ENCODE measurements at places on chromosomes 11 and 22.

GRCh38 chr22:44091021-44091721, 67.1 kb downstream of the PARVB start:
- no peak for DNase-seq

DNA sequence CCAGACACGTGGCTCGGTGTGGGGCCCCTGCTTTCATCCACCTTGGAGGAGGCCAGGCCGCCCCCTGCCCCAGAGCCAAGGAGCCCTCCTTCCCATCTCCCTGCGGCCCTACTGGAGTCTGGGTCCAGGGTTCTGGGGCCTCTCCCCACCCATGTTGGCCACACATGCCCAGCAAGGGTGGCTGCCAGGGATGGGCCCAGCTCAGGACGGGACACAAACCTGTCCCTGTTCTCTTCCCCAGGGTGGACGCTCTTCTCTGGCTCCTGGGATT, 4.6 kb downstream of the PANX2 start:
- DNase-seq = no peak

- DNase-seq = no peak
Observed at GRCh38 chr11:94557421-94557820, 9.7 kb upstream of the PIWIL4 start.

GRCh38 chr11:43746670-43747069, 66.1 kb downstream of the HSD17B12 start:
- DNase-seq = no peak

- no peak for DNase-seq
Observed at GRCh38 chr11:45301537-45302246, 15.6 kb upstream of the SYT13 start.

- no peak for DNase-seq
Observed at GRCh38 chr11:11724994-11725393, 103.2 kb upstream of the GALNT18 start.

DNA sequence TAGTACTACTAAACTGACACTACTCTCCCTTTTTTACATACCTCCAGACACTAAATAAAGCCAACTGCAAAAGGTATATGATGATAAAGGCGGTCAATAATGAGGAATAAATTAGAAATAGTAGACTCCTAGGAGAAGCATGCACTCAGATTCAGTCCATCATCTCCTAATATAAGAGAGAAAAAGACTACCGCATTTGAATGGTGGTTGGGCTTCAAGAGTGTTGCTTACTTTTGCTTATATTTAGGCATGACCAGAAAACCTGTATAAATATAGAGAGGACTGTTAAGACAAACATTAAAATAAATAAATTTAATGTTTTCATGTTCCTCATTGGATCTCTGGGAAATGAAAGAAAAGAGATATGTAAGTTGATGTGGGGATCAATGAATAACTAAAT, 1137.0 kb downstream of the FAM181B start:
- DNase-seq = peak; percentile 3

GRCh38 chr11:115097796-115098408, 406.3 kb downstream of the CADM1 start:
- DNase-seq = no peak

DNA sequence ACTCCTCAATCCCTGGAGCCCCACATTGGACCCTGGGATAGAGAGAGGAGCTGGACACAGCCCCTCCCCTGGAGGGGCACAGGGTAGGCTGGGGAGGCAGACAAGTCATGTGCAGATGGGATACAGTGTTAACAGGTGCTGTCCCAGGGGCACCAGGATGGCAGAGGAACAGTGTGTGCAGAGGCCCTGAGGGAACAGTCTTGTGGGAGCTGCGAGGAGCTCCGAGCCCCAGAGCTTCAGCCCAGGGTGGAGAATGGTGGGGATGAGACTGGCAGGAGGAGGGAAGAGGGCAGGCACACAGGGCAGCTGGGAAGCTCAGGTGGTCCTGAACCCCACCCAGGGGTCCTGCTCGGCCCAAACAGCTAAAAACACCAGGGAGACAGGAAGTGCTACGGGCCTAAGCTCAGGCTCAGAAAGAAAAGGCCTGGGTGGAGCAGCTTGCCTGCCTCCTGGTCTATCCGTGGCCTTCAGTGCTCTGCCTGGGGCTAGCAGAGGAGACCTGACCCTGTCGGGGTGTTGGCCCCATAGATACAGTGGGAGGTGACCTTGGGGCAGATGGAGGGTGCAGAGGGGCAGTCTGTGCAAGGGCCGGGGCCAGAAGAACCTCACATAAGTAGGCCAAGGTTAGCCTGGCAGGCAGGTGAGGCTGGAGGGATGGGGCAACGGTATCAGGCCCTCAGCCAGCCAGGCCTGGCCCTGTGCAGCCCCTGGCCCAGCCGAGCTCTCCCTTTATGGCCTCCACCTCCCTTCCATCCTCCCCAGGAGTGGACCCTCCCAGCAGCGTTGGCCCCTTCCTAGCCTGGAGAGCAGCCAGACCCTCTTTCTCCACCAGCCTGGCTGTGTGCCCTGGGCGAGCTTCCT, 15.4 kb downstream of the CAPN5 start:
- DNase-seq = no peak

DNA sequence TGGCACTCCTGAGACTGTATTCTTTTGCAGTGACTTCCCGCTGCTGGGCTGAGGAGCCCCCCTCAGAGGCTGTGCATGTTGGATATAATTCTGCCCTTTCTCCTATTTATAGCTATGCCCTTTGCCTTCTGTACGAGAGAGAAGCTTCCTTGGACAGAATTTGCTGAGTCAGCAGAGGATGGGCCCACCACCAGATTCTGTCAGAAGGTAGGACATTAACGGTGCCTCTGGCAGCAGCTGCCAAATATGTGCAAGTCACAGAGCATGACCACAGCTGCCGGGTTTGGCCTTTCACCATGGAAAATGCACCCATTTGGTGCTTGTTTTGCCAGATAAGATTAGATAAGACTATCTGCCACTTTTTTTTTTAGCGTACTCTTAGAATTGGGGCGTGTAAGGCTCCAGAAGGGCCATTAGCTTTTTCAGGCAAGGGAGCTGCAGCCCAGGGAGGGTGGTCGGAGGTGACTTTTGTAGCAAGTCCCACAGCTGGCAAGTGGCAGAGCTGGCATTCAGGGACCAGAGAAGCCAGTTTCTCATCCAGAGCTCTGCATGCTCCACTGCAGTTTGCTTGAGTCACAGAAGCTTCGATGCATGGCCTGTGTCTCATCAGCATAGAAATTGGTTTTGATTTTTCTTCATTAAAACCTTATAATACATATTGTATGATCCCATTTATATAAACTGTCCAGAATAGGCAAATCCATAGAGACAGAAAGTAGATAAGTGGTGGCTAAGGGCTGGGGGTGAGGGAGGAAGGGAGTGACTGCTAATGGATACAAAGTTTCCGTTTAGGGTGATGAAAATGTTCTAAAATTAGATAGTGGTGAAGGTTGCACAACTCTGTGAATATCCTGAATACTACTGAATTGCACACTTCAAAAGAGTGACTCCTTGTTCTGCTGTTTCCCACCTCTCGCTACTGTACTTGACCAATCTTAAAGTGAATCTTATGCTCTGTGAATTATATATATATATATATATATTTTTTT, 15.8 kb downstream of the UPB1 start:
- DNase-seq = no peak

GRCh38 chr22:39634530-39635405, 64.2 kb downstream of the CACNA1I start:
- no peak for DNase-seq

GRCh38 chr11:27914080-27914479, 193.9 kb downstream of the KIF18A start:
- DNase-seq = no peak

- DNase-seq = no peak
Observed at GRCh38 chr11:22626573-22627239, 1.1 kb upstream of the FANCF start.

GRCh38 chr11:77435972-77436371, 37.9 kb downstream of the PAK1 start:
- no peak for DNase-seq

DNA sequence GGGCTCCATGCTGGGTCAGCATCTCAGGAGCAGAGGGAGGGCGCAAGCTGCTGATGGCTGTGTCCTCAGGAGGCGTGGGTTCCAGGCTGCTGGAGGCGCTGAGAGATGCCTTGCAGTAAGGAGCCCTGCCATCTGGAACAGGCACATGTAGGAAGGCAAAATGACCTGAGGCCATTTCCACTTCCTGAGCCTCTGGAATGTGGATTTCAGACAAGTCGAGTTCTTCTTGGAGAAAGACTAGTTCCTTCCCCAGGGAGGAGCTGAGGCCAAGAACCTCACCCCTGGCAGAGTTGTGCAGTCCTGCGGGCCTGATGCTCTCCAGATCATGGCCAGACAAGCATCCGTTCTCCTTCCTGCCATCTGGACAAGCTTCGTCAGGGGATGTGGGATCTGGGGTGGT, 19.3 kb downstream of the HPS4 start:
- DNase-seq = no peak

GRCh38 chr22:30294066-30294465, 4.8 kb upstream of the CASTOR1 start:
- no peak for DNase-seq

DNA sequence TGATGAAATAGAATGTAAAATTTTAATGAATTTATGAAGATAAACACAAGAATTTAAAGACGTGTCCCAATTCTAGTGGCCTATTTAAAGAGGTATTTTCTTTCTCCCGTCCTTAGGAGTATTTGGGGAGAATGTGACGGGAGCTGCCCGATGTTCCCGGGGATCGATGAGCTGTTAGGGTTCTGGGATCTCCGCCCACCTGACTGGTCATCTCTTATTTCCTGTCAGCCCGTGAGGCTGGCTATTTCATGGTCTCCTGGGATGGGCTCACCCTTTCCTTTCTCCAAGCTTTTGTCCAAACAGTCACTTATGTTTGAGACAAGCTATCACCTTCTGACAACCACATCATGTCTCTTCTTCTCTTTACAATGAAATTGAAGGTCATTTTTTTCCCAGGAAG, 16.9 kb upstream of the CLMP start:
- DNase-seq = no peak

- peak; percentile 33 for DNase-seq
Observed at GRCh38 chr11:8262552-8263108, 1.0 kb downstream of the LMO1 start.

GRCh38 chr11:120172054-120172911, 34.4 kb upstream of the TRIM29 start:
- no peak for DNase-seq

DNA sequence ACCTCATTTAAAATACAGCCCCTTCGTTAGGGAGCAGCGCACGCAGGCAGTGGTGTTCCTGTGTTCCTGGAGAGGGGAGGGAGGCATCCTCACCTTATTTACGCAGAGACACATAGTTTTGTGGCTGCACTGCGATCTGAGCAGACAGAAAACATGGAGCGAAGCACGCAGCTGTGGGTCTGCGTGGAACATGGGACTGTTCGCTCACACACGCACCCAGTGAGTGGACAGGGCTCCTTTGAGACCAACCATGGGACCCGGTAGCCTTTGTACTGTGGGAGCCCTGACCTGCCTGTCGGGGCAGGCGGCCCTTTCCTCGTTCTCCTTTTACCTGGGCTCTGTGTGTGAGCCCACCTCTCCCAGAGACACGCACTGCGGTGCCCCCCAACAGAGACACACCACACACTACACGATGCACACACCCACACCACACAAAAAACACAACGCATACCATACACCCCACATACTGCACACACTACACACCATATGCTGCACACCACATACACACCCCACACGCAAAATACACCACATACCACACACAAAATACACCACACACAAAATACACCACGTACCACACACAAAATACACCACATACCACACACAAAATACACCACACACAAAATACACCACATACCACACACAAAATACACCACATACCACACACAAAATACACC, 1245.7 kb downstream of the BRD1 start:
- DNase-seq = no peak

DNA sequence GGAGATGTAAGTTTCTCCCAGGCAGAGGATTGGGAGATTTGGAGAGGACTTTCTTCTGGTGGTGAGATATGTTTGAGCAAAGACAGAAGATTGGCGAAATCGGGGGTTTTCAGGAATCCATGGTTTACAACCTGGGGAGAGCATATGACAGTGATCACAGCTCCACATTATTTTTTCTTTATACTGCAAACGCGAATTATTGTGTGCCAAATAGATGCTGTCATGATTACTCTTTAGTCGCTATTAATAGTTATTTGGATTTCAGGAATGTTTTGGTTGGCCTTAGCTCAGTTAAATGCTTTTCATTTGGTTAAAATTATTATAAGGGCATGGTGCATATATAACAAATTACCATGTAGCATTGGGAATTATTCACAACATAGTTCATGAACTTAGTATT, 15.2 kb downstream of the ATXN10 start:
- DNase-seq = no peak

DNA sequence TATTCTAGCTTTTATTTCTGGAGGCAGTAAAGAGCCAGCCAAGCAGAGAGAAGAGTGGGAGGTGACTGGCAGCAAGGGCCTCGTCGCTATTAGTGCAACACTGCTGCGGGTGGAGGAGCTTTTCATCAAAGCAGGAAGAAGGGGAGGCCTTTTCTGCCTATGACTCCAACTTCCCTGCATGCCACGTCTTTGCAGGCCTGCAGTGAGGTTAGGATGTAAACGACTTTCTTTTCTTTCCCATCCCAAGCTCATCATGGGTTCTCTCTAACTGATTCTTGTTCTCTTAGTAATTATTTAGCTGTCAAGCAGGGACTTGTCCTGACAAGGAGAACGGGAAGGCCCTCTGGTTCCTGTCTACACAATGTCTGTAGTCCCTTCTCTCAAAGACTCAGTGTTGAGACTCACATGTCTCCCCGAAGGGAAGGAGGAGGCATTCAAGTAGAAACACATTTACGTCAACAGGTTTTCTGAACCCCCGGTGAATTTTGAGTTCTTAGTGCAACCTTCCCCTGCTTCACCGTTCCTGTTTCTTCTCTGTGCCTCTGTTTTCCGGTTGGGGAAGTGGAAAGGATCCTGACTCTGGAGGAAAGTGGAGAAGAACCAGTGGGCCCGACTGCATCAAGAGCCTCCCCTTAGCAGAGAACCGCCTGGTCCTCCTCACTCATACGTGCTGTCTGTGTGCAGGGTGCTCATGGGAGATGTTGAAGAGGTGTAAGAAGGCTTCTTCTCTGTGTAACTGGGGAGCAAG, 56.9 kb downstream of the PACS1 start:
- peak; percentile 43 for DNase-seq

- no peak for DNase-seq
Observed at GRCh38 chr11:74446532-74446938, 20.8 kb downstream of the KCNE3 start.

DNA sequence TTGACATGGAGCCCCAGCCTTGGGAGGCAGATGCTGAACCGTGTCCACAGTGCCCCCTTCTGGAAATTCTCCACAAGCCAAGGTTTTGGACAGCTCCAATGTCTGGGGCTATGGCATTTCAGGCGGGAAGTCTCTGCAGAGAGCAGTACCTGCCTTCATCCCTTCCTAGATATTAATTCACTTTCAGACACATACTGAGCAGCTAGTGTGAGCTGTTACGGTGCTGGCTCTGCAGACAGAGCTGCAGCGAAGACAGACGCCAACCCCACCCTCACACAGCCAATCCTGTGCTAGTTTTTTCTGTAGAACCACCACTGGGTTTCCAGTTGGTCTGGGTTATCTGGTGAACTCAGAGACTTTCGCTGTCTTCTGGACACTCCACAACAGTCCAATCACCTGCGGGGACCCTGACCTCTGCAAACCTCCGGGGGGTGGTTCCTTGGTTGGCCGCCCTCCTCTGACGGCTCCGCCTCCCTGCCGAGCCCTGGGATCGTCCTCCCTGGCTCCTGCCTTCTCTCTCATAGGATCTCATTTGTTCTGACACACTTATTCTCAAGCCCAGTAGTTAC, 9.1 kb downstream of the LMF2 start:
- peak; percentile 48 for DNase-seq

- DNase-seq = no peak
Observed at GRCh38 chr22:46036558-46037408, 59.8 kb upstream of the WNT7B start.
